Kidney (tissue), 22 donors: ENCODE measurements at places on chromosomes 7 and 10. TPM values are rescaled to one million over a fixed set of nuclear protein-coding genes. Genes with fewer than 3 reads are reported as not detected.

The FBXO24 gene
- 0.60 TPM for total RNA-seq

The GNGT1 gene
- total RNA-seq, result 0.35 TPM

DNA sequence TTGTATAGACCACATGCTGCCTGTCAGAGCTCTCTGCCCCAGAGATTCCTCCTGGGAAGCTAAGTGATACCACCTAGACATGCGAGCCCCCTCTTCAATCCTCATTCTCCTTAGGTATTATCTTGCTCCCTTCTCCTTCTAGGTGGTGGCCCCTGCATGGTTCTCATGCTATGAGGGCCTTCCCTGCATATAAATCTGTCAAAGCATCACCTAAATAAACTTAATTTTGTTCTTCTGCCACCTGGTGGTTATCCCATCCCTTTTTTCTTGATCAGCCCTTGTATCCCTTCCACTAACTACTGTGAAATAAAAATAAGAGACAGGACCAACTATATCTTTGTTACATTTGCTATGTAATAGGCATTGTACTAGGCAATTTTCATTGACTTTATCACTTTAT lies 242.1 kb downstream of the CDC14C start:
- no peaks in the 10 kb centered on the region for H3K36me3 ChIP-seq
- DNase-seq, result no peak
- no peak overlapping the region for H3K4me3 ChIP-seq

DNA sequence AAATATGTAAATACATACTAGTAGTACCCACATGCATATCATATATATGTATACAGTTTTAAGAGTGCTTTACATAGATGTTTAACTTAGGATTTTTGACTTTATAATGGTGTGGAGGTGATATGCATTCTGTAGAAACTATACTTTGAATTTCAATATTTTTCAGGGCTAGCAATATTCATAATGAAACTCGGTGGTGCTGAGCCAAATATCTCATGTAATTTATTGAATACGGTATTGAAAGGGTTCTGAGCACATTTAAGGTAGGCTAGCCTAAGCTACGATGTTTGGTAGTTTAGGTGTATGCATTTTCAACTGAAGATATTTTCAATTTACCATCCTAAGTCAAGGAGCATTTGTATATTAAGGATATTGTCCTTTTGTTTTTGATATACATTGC lies 36.0 kb downstream of the ZNRF2 start:
- no peaks in the 10 kb centered on the region for H3K27me3 ChIP-seq
- no peak overlapping the region for H3K4me3 ChIP-seq
- H3K27ac ChIP-seq, result no peak overlapping the region

GRCh38 chr10:86914734-86915133 lies 42.7 kb downstream of the MMRN2 start:
- DNase-seq, result no peak
- no peaks in the 10 kb centered on the region for H3K27me3 ChIP-seq
- H3K36me3 ChIP-seq, result peaks cover 2% of the 10 kb centered on the region
- no peaks in the 10 kb centered on the region for H3K4me1 ChIP-seq

GRCh38 chr7:26657686-26658388 lies 206.6 kb downstream of the SKAP2 start:
- peaks cover 3% of the 10 kb centered on the region for H3K27me3 ChIP-seq
- H3K4me1 ChIP-seq, result peaks cover 11% of the 10 kb centered on the region
- no peaks in the 10 kb centered on the region for H3K36me3 ChIP-seq
- no peak for DNase-seq

DNA sequence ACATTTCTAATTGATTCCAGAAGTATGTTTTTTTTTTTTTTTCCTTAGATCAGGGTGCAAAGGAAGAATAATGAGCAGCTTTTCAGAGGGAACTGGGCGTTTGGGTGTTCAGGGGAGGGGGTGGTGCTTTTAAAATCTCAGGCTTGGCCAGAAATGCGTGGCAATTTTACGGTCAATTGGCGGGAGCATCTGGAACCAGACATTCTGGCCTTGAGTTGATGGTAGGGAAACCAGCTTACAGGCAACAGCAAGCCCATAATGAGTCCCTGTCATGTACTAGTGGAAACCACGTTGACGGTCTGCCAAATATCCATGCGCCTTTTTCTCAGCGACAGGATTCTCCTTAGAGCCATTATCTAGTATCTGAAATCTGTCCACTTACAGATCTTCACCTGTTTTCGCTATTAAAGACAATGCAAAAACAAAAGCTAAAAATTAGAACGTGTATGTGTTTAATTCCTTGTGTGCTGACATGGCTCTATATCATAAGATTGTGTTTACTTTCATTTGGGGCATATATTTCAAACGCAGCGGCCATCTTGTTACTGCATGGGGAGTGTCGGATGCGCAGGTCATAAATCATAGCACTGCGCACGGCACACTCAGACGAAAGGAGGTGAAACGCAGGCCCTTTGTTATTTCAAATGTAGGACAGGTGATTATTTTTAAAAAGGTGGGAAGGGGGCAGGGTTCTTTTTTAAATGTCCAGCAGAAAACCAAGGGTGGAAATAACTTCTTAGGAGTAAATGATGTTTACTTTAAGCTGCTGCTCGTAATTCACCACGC lies 209.2 kb downstream of the AGMO start:
- no peak overlapping the region for H3K27ac ChIP-seq
- no peaks in the 10 kb centered on the region for H3K4me1 ChIP-seq
- H3K36me3 ChIP-seq, result no peaks in the 10 kb centered on the region

DNA sequence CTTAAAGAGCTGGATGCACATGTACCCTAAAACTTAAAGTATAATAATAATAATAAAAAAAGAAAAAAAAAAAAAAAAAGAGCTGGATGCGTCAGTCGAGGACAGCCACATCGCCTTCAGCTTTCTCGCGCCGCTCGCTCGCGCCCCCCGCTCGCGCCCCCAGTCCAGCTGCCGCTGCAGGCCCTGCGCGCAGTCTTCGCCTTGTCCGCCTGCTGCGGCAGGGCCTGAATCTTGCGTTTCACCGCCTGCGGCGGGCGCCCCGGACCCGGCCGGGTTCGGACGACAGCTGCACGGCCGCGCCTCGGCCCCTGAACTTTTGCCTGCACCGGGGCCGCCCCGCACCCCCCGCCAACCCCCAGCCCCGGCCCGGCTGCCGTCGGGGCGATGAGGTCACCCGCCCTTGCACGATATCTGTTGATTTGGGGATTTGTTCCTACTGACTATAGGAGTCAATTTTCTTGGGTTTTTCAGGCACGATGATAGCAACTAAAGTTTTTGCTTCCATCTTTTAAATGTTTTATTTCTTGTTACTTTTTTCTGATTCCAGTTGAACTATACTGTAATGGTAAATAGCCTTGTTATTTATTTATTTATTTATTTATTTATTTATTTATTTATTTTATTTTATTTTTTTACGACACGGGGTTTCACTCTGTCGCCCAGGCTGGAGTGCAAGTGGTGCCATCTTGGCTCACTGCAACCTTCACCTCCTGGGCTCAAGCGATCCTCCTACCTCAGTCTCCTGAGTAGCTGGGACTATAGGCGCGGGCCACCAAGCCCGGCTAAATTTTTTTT lies 33.5 kb upstream of the CPN1 start:
- no peaks in the 10 kb centered on the region for H3K36me3 ChIP-seq
- no peak for DNase-seq
- H3K27me3 ChIP-seq, result no peaks in the 10 kb centered on the region
- H3K4me1 ChIP-seq, result no peaks in the 10 kb centered on the region
- H3K4me3 ChIP-seq, result no peak overlapping the region

GRCh38 chr7:54015251-54015650 lies 526.9 kb upstream of the VSTM2A start:
- no peak overlapping the region for H3K27ac ChIP-seq
- no peaks in the 10 kb centered on the region for H3K27me3 ChIP-seq
- no peaks in the 10 kb centered on the region for H3K4me1 ChIP-seq
- H3K36me3 ChIP-seq, result no peaks in the 10 kb centered on the region
- no peak overlapping the region for H3K4me3 ChIP-seq

GRCh38 chr7:114107522-114107921 lies 188.7 kb upstream of the PPP1R3A start:
- no peak overlapping the region for H3K4me3 ChIP-seq
- H3K27ac ChIP-seq, result no peak overlapping the region
- no peaks in the 10 kb centered on the region for H3K4me1 ChIP-seq
- no peaks in the 10 kb centered on the region for H3K36me3 ChIP-seq
